ENCODE measurements at places on chromosomes 2 and 18.

- DNase-seq = no peak
These were observed 246.2 kb downstream of the SOCS6 start for GRCh38 chr18:70535041-70535440.

DNA sequence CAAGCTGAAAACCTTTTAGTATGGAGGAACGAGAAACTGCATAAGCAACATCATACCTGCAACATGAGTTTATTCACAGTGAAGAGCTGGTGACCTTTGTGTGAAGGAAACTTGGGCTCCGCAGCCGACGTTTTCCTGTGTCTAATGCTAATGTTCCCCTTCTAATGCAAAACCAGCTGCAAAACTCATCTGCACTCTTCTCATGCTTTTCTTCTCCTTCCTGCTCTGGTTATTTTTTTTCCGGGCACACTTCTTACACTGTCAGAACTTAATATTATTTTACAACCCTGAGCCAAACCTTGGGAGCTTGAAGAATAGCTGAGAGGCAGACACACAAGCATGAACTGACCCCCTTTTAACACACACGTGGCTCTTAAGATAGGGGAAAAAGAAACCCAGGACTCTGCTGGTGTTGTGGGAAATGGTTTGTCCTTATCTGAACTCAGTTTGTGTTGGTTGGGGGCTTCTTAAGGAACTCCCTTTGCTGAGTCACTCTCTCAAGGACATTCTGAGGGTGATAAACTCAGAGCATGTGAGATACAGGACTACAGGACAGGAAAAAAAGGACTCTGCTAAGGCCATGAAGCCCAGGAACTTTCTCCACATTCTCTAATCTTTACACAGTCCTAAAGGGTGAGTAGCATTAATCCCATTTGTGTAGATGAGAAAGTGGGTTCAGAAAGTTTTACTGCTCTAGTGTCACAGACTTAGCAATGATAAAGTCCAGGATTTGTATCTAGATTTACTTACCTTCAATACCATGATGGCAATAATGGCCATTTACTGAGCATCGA is 439.3 kb upstream of the TRIB2 start:
- DNase-seq = no peak

GRCh38 chr2:44273596-44273995 is 1.7 kb upstream of the SLC3A1 start:
- no peak for DNase-seq

GRCh38 chr18:47215554-47216138 is 35.8 kb downstream of the SKOR2 start:
- DNase-seq = peak; percentile 66

DNA sequence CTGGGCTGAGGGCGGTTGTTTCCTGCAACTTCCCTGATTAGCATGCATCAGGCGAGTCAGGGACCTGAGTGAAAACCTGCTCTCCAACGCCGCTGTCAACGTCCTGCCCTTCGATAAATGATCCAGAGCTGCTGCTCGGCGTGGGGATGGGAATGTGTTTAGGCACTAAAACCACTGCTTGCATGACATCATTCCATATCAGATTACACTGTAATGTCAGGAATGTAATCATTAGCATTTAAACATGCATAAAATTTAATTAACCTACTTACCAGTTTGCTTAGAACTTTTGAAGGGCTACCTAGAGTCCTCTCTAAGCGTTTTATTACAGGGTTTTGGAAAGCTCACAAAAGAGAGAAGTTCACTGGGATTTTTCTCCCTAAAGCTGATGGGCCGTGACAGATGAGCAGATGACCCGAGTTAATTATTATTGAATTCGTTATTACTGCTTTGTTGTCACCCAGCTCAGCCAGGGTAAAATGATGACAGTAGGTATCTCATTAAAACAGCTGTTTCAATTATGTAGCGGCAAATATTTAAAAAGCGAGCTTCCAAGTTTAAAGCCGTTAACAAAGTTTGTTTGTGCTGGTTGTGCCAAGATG is 685.6 kb upstream of the SALL3 start:
- no peak for DNase-seq

DNA sequence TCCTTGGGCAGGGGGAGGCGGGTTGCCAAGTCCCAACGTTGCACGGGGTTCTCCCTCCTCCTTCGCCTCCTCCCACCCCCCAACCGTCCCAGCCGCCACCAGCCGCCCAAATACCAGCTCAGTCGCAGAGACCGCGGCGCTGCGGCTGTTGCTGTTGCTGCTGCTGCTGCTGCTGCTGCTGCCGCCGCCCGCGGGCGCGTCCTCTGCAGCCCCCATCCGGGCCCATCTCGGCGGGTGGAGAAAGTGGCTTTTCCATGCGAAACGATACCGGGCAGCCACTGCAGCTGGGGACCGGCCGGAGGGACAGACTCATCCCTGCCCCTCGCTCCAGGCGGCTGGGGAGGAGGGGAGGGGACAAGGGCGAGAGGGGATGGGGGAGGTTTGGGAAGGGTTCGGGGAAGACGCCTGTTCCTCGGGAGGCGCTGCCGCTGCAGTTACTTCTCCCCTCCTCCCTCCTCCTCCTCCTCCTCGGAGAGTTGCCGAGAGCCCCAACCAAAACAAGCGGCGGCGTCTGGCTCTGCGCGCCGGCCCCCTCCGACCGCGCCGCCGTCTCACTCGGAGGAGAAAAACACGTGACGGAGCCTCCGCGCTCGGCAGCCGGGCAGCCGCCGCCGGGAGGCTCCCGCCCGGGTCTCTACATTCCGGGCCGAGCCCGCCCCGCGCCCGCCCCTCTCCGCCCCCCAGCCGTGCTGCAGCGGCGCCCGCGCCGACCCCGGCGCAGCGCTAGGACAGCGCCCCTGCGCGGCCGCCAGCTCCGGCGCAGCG is at the start of gene IRS1:
IRS1 (minus strand) TSS at position 610 of the 765 bp plus-strand sequence. CDS start 1,082 bp downstream, outside the sequence.
- DNase-seq = no peak

GRCh38 chr2:6526093-6526824 is 339.4 kb downstream of the CMPK2 start:
- DNase-seq = no peak

DNA sequence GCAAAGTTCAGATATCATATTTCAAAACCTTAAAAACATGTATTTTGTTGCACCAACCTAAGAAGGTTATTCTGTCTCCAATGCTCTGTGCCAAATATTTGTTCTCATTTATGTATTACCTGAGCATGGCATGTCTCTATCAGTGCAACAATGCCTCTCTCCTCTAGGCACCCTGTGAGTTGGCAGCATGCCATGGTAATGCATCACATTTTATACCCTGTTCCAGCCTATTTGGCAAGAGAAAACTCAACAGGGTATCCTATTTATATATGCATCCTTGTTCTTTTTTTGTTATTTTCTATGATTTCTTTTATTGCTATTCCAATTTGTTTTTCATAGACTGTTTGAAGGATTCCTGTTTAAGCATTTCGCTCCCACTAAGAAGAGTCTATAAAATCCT is 126.3 kb upstream of the NRXN1 start:
- DNase-seq = no peak

DNA sequence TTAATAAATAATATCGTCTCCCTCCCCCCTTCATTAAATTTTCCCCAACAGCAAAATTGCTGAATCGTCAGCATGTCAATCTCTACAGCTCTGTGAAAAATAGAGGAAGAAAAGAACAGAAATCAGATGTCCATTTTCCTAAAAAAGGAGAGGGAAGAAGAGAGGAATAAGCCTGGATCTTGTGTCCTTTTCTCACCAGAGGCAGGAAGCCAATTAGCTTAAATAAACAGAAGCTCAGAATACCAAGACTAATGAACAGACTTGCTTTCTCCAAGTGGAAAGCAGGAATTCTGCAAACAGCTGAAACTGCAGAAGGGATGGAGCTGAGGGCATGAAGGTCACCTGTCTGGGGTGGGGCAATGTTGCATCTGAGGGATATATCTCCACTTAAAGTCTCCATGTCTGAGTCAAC is 265.7 kb downstream of the CCDC85A start:
- no peak for DNase-seq

DNA sequence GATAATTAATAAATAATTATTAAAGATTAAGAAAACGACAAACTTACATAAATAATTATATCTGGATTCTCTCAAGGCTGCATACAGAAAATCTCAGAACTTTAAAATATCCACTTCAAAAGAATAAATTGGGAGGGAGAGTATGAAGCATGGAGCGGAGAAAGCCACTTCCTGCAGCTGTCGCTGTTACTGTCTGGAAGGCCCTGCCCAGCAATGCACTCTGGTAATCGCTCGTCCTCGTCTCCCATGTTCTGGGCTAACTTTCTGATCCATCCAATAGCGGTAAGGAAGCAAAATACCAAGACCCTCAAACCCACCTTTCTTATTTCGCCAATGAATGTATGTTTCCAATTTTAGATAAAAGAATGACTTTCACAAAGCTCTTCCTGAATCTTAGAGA is 26.7 kb downstream of the CYRIA start:
- no peak for DNase-seq

GRCh38 chr2:66110086-66110485 is 324.8 kb upstream of the MEIS1 start:
- no peak for DNase-seq

GRCh38 chr2:119205001-119205706 is 18.5 kb upstream of the STEAP3 start:
- no peak for DNase-seq

DNA sequence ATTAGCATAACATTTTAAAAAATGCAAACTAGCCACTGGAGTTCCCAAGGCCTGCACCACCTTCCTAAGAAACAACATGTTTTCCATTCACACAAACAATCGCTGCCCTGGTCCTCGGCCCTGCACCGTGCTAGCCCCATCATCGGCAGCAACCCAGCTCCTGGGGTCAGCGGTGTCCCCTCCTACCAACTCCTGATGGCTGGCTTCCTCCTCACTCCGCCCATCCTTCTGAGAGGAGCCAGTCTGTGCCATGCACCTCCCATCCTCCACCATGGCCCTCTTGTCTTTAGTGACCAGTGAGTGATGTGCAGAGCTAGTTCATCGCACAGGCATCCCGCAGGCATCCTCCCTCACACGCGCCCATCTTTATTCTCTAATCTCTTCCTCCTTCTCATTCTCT is 81.9 kb downstream of the LONRF2 start:
- no peak for DNase-seq

GRCh38 chr2:238811293-238811692 is 36.6 kb upstream of the TWIST2 start:
- DNase-seq = no peak

DNA sequence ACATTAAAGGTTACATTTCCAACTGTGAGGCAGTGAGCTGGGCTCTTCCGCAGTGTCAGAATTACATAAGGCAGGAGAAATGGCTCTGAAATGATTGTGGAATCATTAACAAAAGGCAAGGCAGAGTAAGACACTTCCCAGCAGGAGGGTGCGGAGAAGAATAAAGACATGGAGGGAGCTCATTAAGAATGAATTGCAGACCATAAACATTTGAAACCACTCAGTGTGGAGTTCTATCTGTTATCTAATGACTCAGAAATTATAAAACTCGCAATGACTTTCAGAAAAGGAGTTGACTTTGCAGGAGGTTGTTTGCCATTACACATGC is 77.0 kb downstream of the SMIM21 start:
- no peak for DNase-seq
